ENCODE measurements at places on chromosomes 2 and 18. TPM values are rescaled to one million over a fixed set of nuclear protein-coding genes. Genes with fewer than 3 reads are reported as not detected.

Gene UGT1A10
- not detected for total RNA-seq

- DNase-seq = no peak
These were observed 11.6 kb upstream of the GREB1L start for GRCh38 chr18:21230436-21230835.

DNA sequence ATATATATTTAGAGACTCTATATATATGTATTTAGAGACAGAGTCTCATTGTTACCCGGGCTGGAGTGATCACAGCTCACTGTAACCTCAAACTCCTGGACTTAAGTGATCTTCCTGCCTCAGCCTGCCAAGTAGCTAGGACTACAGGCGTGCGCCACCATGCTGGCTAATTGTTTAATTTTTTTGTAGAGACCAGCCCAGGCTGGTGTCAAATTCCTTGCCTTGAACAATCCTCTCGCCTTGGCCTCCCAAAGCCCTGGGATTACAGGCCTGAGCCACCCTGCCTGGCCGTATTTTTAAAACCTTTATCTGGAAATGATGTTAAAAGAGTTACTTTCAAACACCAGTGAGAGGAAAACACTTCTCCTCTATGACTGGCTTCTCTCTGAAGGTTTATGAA lies 30.9 kb upstream of the PGAP1 start:
- no peak for DNase-seq

GRCh38 chr2:118569876-118570535 lies 277.4 kb downstream of the EN1 start:
- DNase-seq = no peak

DNA sequence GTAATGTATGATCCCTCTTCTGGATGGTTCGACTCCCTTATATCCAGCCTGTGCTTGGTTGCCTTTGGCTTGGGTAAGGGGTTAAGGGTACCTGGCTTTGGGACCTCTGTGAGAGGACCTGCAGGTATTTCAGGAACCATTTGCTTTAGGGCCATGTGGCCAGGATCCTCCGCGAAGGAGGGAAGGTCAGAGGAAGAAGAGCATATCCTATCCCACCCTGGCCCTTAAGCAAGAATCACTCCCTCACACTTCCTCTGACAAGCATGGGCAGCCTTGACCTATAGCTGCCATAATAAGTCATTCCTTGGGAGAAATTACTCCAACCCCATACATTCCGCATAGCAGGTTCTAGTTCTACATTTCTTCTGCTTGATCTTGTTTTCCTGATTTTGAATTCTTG lies 59.1 kb upstream of the TXNDC2 start:
- DNase-seq = no peak

Gene G6PC2
- not detected for total RNA-seq

GRCh38 chr18:78021196-78021595 lies 771.5 kb downstream of the GALR1 start:
- no peak for DNase-seq

Gene SERPINB12
- not detected for total RNA-seq

DNA sequence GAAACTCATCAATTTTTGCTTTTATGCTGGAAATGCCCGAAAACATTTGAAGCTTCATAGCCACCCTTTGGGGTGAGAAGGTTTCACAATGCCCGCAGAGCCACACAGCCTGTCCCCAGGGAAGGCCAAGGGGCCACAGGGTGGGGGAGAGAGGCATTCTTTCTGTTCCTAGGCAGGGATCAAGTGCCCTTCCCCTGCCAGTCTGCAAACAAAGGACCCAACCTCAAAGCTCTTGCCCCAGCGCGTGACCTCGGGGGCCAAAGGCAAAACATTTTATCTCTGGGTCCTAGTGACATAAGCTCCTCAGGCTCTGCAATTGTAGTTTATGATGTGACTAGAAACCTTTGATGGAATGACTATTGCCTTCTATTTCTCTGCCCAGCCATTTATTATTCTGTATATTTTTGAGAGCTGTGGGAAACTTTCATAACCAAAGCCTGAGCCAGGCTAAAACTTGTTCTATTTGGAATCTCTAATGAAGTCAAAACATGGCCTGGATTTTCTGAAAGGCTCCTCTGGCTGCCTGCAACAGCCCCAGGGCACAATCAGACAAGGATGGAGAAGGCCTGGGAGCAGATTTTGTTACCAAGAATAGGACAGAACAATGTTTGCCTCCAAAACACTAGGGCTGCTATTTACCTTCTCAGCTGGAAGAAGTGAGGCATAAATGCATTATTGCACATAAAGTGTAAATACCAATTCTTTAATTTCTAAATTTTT lies 137.2 kb upstream of the KCTD1 start:
- no peak for DNase-seq

Gene GALM
- 17.6 TPM for total RNA-seq

DNA sequence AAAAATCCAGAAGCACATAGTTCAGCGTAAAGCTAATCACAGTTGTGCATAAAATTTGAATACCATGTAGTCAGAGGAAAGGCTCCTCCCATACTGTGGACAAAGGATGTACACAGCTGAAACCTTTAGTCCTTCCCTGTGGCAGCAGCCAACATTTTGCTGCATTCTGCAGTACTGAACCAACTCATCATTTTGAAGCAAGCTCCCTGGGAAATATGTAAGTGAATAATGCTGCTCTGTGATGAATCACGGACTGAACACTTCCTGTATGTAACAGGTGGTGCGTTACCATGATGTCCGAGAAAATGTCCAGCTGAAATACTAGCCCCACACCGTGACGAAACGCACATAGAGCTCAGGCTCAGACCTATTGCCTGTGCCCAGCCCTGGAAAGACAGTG lies 421.1 kb upstream of the RAB12 start:
- DNase-seq = no peak

DNA sequence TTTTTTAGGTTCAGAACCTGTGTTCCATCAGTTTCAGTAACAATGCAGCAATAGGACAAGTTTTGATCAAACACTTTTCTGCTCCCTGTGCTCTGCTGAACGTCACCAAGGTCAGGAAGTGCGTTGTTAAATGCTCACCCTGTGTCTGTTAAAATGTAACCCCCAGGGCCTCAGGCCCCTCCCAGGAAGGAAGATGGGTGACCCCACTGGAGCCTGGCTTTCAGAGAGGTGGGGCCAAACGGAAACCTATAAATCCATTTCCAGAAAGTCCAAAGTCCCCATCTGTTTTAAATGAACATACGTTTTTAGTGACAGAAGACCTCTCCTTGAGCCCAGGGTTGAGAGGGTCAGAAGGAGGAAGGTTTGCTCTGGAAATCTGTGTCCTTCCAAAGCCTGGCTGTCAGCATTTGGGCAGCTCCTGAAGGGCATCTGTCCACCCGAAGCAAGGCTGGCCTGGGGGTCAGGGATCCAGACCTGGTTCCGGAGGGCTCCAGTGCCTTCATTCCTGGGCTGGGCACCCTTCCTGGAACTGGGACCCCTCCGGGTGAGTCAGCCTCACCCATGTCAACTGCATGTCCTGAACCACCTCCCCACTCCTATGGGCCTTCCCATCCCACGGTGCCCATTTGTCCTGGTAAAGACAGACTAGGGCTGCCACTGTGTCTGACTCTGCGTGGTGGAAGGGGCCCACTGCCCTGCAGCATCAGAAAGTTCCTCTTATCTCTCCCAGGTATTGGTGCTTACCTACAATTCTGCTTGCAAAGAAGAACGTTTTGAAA lies 117.4 kb upstream of the COPS8 start:
- DNase-seq = no peak

DNA sequence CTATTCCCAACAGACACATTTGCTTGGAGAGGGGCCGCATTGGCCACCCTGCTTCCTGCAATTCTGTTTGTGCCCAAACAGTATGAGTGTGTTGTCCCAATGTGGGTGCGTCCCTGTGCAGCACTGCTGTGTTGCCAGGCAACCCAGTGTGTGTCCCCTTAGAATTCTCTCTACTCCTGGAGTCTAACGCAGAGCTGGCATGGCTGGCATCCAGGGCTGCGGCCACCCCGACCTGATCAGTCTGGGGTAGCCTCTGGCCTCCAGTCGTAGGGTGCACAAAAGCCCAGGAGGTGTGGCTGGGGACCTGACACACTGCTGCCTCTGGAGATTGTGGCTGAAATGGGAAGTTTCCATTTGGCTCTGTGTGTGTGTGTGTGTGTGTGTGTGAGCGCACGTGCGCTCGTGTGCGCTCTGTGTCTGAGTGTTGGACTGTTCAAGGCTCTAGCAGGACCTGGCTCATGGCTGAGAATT lies 48.0 kb downstream of the TEX44 start:
- no peak for DNase-seq

DNA sequence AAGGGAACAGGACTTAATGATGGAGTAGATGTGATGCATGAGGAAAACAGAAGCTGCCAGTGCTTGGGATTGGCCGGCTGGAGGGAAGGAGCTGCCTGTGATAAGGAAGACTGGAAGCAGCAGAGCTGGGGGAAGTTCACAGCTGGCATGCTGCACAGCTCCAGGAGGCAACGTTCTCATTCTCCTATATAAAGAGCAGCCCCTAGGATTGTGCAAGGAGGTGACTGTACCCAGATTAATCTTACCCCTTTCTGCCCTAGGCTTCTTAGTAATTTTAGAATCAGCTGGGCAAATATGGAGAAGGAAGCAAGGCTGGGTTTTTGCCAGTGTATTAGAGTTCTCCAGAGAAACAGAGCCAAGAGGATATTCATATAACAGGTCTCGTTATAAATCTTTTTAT lies 155.8 kb downstream of the ALPK2 start:
- no peak for DNase-seq

DNA sequence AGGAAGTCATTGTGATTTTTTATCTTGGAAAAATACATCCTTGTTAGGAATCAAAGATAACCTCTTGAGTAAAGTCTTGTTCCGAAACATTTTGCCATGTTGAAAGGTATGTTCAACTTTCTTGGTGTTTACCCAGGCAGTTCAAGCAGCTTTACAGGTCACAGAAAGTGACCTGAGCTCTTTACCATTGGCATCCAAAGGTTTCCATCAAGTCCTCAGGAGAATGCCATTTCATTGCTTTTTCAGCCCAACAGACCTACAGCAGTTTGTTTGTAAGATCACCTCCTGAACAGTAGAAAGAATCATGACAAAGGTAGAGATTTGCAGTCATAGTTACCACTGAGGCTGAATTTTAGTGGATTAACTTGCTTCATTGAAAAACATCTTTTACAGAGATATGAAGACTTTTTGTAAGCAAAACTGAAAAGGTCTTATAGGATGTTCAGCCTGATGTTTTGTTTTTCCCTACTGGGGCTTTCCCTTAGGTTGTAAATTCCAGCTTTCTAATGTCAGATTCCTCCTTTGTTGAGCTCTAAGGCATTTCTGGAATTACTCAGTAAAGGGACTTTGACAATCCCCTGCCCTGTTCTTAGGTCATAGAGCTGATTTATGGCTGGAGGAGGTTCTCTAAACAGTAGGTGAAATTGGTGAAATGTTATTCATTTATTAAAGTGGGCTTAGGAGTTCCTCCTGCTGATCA lies 236.8 kb upstream of the RBMS1 start:
- DNase-seq = no peak

DNA sequence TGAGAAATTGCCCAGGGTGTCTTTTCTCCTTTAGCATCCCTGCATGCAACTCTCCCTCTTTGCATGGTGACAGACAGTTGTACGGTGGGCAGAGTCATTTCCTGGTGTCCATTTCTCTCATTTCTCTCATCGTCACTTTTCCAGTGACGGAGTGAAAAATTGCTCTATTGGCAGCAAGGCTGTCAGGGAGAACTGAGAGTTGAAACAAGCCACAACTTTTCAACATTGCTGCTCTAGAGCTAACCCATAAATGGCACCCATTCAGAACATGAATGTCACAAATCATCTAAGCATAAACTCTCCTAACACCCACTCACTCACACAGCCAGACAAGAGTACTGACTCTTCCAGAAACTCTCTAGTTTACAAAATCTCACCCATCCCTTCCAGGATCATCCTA lies 55.7 kb downstream of the ZC3H8 start:
- DNase-seq = no peak

- no peak for DNase-seq
These were observed 206.1 kb downstream of the HAUS1 start for GRCh38 chr18:46310258-46310657.

- DNase-seq = no peak
These were observed 69.8 kb upstream of the WIPF1 start for GRCh38 chr2:174667250-174667860.

- no peak for DNase-seq
These were observed 213.0 kb downstream of the TRIB2 start for GRCh38 chr2:12929758-12930157.

GRCh38 chr18:49874238-49874637 lies 60.9 kb upstream of the ACAA2 start:
- DNase-seq = no peak

- DNase-seq = no peak
These were observed 68.1 kb downstream of the ANTXR1 start for GRCh38 chr2:69081001-69081580.

DNA sequence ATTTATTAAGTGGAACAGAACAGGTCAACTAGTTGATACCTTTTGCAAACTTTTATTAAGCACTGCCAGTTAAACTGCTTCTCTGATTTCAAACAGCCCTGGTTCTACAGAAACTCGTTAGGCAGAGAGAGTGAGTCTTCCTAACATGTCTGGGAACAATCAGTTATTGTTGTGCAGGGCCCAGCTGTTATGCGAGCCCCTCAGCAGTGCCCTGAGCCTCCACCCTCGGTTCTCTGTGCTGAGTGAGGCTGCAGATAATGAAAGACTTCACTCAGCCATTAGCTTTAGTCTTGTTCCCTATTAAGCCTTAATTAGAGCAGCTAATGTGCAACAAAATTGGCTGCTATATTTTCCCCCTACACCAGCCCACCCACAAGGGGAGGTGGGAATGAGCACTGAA lies 39.6 kb downstream of the KCTD18 start:
- no peak for DNase-seq

Gene SERPINB11
- not detected for total RNA-seq

GRCh38 chr2:123179526-123179925 lies 845.6 kb upstream of the CNTNAP5 start:
- no peak for DNase-seq

Gene GTF2A1L
- total RNA-seq = not detected

Gene GATA6
- 106 TPM for total RNA-seq

Gene FAM98A
- total RNA-seq = 32.8 TPM

DNA sequence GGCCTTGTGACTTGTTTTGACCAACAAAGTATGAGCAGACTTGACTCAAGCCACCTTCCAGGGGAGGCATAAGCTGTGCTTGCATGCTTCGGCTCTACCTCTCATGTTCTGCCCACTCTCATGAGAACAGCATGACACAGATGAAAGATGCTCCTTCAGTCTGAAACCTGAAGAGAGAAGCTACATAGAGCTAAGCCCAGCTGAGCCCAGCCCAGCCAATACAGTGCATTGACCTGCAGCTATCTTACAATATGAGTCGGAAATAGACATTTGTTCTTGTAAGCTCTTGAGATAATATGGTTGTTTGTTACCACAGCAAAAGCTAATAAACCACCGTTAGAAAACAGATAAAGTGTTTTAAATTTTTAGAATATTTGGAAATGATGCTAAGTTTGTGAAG lies 426.7 kb upstream of the PKDCC start:
- DNase-seq = no peak

DNA sequence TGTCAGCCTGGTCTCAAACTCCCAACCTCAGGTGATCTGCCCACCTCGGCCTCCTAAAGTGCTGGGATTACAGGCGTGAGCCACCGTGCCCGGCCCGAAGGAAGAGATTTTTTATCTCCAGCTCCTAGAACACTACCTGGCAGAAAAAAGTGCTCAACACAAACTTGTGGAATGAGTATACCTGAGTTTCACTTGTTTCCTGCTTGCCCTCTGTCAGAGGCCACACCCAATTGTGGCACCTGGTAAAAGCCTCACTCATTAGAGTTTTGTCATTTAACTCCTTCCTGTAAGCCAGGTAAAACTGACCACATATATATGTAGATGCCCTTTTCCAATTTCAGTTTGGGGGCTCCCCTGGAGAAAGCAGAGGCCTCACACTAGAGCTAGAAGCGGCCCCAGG lies 42.2 kb upstream of the RTN4 start:
- DNase-seq = no peak

GRCh38 chr2:61074100-61074499 lies 8.4 kb downstream of the SANBR start:
- DNase-seq = no peak
